ENCODE measurements at places on chromosomes 13 and 19.

- DNase-seq: no peak
Measured at GRCh38 chr19:46373491-46374359, 26.8 kb downstream of the PPP5C start.

GRCh38 chr19:29672933-29673336, 7.7 kb downstream of the PLEKHF1 start:
- peak; percentile 94 for DNase-seq

- DNase-seq: no peak
Measured at GRCh38 chr13:32588736-32589135, 2.5 kb downstream of the PDS5B start.

DNA sequence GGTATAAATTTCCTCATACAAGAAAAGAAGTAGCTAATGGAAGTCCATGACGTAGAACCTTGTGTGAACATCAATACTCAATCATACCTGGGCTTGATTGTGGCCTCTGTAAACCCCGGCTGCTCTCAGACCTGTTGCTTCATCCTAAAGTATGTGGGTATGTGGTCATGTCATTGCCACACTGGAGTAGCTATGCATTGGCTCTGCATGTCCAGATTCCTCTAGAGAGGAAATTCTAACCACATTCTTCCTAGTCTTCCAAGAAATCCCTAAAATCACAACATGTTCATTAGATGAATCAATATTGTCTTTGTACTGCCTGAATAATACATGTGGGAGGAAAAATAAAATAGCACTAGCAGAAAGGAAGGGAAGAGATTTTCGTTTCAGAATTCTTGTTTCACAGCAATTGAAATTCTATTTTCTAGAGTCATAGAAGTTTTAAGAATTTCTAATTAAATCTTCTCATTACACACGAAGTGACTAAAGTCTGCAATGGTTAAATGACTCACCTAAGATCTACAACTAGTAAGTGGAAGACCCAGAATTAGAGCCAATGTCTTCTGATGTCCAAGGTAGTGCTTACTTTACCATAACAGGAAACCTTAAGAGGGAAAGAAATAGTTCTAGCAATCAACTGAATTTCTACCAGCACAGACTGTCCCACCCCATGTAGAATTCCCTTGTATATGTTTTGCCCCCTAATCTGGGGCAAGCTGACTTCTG, 28.0 kb downstream of the RXFP2 start:
- DNase-seq: no peak

DNA sequence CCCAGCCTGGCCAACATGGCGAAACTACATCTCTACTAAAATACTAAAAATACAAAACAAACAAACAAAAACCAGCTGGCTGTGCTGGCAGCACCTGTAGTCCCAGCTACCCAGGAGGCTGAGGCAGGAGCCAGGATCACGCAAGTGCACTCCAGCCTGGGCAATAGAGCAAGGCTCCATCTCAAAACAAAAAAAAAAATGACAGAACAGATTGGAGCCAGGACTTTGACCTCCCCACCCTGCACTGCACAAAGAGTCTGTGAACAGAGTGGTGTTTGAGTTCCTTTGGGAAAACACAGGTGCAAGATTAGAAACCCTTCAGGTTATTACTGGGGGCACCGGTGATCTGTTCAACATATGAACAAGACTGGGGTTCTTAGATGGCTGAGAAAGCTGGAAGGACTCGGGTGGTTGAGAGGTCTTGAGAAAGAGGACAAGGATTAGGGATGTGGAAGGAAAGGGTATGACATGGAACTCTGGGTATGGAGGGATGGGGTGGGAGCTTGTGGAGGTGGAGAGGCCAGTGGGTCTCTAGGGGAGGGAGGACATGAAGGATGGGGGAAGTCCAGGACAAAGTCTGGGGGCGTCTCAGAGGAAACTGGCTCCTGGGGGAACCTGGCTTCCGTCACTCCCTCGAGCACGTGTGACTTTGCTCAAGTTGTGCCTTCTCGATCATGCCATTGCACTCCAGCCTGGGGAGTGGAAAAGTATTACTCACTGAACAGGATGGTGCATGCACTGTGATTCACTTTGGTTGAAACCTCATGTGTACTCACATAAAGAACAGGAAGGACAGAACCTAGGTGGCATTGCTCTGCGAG, 25.9 kb downstream of the RCN3 start:
- no peak for DNase-seq

DNA sequence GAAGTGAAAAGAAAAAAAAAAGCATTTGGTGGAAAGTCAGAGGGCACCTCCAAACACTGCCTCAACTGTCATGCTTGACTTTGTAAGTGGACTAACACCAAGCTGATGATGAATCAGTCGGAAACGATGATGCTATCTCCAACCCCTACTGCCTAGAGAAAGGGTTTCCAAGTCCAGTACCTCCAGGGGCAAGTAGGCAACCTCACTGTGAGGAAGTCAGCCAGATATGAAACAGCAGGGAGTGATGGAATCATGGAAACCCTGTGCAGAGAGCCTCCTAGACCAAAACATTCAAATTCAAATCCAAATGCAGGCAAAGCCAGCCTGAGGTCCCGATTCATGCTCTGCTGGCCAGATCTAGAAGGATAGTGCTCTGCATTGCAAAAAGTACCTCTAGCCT, 100.9 kb upstream of the SERP2 start:
- DNase-seq: no peak

- DNase-seq: no peak
Measured at GRCh38 chr13:33611121-33611805, 206.7 kb upstream of the RFC3 start.

GRCh38 chr19:522726-523125, 8.8 kb upstream of the CDC34 start:
- DNase-seq: no peak

GRCh38 chr13:26985285-26985878, 186.2 kb downstream of the USP12 start:
- no peak for DNase-seq

- DNase-seq: no peak
Measured at GRCh38 chr13:94513026-94513425, 33.5 kb upstream of the DCT start.

DNA sequence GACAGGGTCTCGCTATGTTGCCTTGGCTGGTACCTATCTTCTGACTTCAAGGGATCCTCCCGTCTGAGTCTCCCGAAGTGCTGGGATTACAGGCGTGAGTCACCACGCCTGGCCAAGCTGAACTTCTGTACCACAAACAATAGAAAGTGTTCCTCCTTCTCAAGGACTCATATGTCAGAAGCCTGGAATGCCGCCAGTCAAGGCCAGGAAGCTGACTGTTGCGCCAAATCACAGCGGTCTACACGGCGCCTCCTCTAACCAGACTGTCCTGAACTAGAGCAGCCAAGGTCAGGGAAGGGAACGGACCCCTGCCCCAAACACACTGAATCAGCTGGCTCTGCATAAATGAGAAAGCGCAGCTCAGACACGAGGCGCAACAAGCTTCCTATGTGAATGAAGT, 14.6 kb downstream of the RAB20 start:
- DNase-seq: peak; percentile 84

GRCh38 chr19:10334588-10335351, 1.4 kb upstream of the RAVER1 start:
- DNase-seq: peak; percentile 93

DNA sequence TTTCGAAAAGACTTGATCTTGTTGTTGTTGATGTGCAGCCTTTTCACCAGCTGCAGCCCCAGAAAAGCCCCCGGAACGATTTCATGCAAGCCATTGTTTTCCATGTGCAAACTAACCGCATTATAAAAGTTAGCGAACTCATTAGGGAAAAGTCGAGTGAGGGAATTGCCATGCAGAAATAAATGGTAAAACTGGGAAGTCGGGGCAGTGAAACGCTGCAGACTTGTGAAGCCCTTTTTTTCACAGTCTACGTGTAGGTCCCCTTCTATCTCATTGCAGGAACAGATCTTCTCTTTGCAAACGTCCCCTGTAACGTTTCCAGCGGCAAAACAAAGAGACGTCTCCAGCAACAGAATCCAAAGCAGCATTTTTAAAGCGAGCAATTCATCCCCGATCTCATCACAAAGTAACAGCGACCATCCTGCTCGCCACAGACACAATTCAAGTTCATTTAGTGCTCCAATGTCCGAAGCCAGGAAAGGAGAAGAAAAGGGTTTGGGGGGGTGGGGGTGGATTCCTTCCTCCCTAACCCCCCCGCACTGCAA, 1.1 kb downstream of the SLITRK1 start:
- DNase-seq: no peak

GRCh38 chr19:47129579-47129978, 1.1 kb upstream of the SAE1 start:
- DNase-seq: no peak

DNA sequence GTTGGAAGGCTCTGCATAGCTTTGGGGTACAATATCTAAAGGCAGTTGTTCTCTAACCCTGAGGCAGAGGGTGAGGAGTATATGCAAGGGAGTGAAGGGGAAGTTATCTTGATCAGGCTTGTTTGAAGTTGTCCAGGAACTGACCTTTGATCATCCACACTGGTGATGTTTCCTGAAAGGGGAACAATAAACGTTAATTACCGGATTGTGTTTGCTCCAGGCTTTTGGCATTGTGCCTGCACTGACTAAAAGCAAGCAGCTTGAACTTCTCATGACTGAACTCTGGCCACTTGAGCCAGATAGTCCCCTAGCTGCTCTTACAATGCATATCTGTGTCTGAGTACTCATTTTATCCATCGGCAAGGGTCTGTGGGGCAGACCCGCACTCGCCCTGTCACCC, 27.0 kb upstream of the ZNF726 start:
- DNase-seq: no peak

DNA sequence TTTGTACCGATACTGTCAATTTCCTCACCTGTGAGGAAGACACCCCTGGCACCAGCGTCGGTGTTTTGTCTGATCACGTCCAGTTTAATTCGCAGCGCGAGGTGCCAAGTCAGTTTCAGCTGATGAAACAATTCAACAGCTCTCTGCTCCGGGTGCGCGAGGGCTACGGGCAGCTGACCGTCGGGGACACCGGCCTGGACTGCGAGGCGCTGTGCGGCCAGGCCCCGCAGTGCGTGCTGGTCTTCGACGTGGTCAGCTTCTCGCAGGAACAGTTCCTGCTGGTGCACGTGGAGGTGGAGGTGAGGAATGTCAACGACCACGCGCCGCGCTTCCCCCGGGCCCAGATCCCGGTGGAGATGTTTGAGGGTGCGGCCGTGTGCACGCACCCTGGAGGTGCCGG, 171.5 kb downstream of the OLFM4 start:
- DNase-seq: no peak

Measured in spleen (tissue), 13 donors.